ENCODE measurements at places on chromosomes 13 and 19.
A peak's percentile ranks its signal among the peaks of the same experiment; 100 is the strongest.

DNA sequence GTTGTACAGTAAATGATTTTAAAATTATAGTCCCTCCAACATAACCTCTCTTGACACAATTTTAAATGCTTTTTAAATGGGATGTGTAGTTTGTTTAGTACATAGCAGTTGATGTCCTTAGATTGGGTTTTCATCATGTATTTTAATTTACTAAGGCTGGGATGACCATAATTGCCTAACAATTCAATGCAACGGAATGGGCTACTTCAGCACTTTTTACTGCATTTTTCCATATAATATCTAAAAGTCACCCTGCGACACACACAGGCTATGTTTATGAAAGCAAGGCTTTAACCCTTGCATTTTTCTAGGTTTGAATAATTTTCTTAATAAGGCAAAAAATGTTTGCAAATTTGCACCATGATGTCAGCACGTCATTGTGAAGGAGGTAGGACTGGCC, 321.0 kb downstream of the DLEU7 start:
- no peak for DNase-seq

GRCh38 chr19:29837448-29837981, 25.7 kb downstream of the CCNE1 start:
- peak; percentile 47 for DNase-seq

GRCh38 chr13:51674276-51674675, 90.0 kb downstream of the WDFY2 start:
- no peak for DNase-seq

DNA sequence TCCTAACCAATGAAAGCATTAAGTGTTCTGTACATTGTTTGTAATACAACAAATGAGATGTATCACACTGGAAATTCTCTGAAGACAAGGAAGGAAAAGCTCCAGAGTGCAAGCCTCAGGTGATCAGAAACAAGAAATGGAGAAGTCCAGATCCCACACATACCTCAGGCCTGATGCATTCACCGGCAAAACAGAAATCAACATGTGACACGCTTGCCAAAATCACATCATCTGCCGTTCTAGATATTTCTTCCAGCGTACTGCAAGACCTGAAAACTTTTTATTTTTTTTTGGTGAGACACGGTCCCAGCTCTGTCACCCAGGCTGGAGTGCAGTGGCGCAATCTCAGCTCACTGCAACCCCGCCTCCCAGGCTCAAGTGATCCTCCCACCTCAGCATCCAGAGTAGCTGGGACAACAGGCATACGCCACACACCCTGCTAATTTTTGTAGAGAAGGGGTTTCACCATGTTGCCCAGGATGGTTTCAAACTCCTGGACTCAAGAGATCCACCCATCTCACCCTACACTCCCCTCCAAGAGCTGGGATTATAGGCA, 48.6 kb downstream of the FOXO1 start:
- DNase-seq, result no peak

DNA sequence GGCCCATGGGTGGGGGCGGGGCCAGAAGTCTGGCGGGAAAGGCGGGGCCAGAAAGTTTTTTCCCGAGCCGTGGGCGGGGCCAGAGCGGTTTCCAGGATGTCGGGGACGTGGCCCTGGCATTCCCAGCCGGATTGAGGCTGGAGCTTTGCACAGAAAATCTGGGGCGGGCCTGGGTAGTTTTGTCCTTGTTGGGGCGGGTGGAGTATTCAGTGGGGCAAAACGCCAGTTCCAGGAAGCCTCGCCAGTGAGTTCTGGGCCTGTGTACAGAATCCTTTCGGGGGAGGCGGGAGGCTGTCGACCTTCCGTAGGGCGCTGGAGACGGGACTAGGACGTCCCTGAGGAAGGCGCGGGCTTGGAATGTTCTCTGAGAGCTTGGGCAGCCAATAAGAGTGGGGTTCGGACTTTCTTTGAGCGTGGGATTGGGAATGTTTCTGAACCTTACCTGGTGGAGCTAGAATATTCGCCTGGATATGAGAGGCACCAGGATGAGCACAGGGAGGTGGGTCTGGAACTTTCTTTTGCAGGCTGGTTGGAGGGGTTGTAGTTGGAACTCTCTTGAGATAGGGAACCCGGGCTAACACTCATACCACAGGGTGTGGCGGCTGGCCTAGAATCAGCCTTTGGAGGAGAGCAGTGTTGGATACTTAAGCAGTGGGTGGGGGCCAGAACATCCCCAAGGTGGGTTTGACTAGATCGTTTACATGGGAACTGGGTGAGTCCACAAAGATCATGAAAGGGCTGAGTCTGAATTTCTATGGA, 1.3 kb downstream of the CCDC9 start:
- no peak for DNase-seq

DNA sequence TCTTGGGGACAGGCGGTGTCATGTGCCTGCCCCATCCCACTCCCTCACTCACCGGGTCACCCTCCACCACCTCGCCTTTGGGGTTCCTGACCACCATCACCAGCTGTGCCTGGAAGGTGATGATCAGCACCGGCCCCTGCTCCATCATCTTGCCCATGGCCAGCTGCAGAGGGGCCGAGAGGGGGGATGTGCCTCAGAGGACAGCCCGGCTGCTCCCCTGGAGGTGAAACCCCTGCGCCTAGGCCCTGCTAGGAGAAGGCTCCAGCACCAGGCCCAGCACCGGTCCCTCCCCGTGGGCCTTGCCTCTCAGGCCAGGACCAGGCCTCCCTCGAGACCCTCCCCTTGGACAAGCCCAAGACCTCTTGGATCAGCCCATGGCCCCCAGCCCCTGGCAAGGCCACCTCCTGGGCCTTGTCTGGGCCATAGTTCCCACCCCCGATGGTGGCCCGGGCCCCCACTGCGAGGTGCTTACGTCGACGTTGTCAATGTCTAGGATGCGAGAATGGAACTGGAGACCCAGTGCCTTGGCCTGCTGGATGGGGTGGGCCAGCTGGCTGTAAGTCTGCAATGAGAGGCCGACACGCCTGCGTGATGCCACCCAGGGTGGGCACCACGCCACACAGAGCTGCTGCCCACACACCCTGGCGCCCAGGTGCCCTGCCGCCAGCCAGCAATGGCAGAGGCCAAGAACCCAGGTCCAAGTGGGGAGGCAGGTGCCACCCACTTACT, 1.8 kb upstream of the CTXN1 start:
- DNase-seq, result no peak
